Forelimb muscle (tissue), 1 donor: ENCODE measurements at places on chromosomes 3 and 15. TPM values are rescaled to one million over a fixed set of nuclear protein-coding genes. Genes with fewer than 3 reads are reported as not detected.

The HYPK gene
- polyA plus RNA-seq, result 12.4 TPM

The CFAP100 gene
- polyA plus RNA-seq, result 0.94 TPM

The SIDT1 gene
- polyA plus RNA-seq, result 2.6 TPM

The CCR9 gene
- polyA plus RNA-seq, result not detected

The THBS1 gene
- 46.5 TPM for polyA plus RNA-seq

DNA sequence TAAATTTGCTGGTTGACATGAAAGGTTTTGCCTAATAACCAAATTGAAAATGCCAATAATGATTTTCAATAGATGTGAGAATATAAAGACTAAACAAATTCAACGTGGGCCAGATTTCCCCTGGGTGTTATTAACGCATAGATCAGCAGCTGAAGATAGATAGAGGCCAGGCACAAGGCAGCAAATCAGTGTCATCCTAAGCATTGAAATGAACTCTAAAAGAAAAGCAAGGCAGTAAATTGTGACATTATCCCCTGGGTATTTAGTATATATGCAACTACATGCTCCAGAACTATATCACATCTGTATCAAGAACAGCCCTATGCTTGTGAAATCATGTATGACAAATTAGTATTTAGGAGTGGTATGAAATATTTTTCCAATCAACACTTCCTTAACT, 167.1 kb upstream of the EPHA3 start:
- no peak for DNase-seq

GRCh38 chr3:134291319-134292254, 40.9 kb upstream of the RYK start:
- DNase-seq, result no peak

DNA sequence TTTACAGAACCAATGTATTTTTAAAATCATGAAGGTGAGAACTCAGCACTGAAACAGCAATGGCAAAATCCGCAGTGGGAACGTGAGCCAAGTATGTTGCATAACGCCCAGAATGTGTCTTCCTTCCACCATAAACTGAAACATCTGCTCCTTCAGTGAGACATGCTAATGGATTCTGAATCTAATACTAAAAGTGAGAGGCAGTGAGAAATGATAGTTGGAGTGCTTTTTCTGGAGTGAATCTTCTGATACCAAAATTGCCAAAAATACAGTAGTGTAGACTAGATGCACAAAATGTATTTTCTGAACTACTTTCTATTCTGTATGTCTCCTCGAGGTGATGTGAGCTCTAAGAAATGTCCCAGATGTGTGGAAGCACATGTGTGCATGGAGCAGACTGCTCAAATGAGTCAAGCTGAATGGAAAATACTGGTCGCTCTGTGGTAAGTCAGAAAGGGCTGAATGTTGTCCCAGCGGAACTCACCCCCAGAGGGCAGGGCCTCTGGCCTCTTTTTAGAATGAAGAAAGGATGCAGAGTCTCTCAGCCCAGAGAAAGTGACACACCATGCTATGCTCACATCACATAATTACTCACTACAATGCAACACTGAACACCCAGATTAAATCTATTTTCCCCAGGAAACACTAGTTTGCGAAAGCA, 73.0 kb downstream of the ATP10A start:
- peak; percentile 85 for DNase-seq

DNA sequence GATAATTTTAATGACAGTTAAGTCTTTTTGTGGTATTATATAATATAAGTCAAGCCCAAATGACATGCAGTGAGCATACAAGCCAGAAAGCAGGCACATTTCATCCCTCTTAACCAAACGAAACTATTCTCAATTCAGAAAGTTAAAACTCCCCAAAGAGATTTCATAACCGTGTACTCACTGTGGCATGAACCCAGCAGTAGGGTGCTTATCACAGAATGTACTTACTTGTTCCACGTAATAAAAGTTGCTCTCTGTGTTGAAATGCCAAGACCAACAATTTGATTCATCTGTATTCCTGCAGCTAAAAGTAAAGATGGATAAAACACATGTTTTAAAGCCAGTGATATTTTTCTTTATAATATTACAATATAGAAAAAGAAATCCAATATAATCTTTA, 12.1 kb downstream of the GK5 start:
- DNase-seq, result no peak

GRCh38 chr3:102038477-102039142, 189.3 kb downstream of the NFKBIZ start:
- DNase-seq, result no peak

GRCh38 chr15:79078763-79079410, 11.7 kb downstream of the RASGRF1 start:
- no peak for DNase-seq

DNA sequence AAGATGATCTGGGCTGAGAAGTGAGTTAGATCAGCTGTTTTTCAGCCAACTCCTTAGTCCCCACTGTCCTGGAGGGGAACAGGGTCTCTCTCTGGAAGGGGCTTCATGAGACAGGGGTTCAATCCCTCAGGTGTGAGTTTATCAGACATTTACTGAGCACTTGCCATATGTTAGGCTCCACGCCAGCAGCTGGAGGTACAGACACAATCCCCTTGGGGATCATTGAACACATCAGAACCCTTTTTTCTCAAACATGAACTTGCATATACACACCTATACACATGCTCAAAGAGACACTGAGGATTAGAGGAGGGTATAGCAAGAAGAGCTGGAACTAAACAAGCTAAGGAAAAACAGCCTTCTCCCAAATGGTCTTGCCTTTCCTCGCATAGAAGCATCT, 5.5 kb upstream of the BMF start:
- DNase-seq, result no peak

DNA sequence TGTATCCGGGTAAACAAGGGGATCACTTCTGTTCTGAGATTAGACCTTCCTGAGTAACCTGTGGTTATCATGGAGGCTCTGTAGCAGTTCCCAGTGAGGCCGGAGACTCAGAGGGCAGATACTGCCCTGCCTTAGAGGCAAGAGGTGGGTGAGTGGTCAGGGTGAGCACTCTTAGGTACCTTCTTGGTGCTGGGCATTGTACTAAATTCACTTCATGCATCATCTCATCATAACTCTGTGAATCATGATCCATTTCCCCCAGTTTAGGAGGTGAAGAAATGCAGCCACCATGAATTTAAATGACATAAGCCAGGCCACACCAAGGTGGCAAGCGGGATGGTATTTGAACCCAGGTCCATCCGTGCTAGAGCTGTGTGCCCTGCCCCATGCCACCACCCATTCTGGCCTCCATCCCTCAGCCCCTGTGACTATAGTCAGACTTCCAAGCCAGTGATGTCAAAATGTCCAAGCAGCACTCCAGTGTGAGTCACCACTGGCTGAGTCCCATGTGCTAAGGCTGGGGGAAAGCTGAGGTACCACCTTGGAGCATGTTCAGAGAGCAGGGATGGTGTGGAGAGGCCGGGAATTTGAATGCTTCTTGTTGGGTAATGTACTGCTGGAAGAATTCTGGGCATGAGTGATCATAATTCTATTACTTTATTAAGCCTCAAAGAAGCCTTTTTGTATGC, 88.8 kb downstream of the EPHB1 start:
- no peak for DNase-seq

DNA sequence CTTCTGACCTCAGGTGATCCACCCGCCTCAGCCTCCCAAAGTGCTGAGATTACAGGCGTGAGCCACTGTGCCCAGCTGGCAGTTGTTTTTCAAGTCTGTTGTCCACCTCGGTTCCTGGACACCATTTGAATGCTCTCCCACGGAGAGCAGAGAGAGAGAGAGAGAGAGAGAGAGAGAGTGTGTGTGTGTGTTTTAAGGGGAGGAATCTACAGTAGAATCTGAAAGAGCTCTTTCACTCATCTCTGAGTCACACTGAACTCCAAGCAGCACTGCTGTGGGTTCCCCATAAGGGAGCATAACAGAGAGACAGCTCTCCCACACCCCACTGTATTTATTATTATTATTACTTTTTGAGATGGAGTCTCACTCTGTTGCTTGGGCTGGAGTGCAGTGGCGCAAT, 156.6 kb downstream of the RPLP1 start:
- DNase-seq, result no peak

DNA sequence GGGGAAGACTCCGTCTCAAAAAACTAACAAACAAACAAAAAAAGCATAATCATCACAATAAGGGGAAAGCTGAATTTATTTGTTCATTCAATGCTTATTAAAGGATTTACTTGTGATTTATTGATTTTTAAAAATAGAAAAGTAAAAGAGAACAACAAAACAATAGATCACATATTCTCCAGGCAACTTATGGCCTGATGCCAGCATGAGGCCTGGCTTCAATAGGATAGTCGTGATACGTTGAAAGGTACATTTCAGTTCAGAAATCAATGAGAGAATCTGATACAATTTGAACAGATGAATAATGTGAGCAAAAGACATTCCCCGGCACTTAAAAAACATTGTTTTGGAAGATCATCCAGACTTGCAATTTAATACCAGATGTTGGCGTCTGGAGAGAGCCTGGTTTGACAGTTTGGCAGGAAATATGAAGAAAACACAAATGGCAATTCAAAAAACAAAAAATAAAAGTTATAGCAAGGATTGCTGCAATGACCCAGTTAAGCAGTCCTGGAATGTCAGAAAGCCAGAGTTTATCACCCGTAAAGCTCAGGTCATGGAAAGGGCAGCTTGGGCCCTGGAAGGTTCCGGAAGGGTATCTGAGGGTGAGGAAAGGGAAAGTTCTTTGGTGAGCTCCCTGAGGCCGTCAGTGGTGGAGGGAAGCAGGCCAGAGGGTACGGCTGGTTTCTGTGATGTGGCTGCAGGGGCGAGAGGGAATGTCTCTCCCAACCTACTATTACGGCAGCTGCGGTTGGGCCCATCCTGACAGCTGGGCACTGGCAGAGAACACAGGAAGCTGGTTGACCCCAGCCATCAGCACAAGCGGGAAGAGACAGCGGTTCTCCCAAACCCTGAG, 230.2 kb upstream of the HES1 start:
- no peak for DNase-seq

DNA sequence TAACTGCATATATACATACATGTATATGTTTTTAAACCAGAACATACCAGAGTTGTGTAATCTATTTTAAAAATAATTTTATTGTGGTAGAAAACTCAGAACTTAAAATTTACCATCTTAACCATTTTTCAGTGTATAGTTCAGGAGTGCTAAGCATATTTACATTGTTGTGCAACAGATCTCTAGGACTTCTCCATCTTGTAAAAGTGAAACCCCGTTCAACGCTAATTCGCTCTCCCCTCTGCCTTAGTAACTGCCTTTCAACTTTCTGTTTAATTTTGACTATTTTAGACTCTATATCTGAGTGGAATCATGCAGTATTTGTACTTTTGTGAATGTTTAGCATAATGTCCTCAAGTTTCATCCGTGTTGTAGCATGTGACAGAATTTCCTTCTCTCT, 51.8 kb upstream of the SSR3 start:
- no peak for DNase-seq
